ENCODE measurements at places on chromosomes 1 and 21.

- no peak for DNase-seq
Observed at GRCh38 chr1:26915204-26915842, 1.5 kb upstream of the NR0B2 start.

- DNase-seq, result peak; percentile 48
Observed at GRCh38 chr1:27992276-27992675, 32.5 kb downstream of the XKR8 start.

DNA sequence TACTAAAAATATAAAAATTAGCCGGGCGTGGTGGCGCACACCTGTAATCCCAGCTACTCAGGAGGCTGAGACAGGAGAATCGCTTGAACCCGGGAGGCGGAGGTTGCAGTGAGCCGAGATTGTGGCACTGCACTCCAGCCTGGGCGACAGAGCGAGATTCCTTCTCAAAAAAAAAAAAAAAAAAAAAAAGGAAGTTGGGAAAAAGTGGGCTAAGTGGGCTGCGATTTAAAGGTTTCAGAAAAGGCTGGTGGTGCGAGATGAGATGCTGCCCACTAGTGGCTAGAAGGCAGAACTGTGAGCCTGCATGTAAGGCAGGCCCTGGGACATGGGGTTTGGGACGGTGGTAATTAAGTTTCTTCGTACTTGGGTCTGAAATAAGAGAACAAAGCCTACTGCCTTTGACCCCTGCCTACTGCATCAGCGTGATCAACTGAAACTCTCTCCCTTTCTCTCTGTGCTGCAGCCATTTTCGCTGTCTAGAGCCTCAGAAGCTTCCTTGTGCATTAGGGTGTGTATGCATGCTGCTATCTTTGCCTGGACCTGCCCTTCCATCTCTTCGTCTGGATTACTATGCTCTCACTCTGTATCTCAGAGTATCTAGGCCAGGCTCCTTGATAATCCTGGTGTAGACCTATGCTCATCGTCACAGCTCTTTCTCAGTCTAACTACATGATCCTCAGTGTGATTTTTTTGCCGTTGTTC is 12.4 kb downstream of the FMOD start:
- DNase-seq, result peak; percentile 39

GRCh38 chr1:172821609-172822274 is 162.8 kb downstream of the FASLG start:
- DNase-seq, result no peak

- DNase-seq, result no peak
Observed at GRCh38 chr1:157158967-157159366, 20.8 kb upstream of the ETV3 start.

DNA sequence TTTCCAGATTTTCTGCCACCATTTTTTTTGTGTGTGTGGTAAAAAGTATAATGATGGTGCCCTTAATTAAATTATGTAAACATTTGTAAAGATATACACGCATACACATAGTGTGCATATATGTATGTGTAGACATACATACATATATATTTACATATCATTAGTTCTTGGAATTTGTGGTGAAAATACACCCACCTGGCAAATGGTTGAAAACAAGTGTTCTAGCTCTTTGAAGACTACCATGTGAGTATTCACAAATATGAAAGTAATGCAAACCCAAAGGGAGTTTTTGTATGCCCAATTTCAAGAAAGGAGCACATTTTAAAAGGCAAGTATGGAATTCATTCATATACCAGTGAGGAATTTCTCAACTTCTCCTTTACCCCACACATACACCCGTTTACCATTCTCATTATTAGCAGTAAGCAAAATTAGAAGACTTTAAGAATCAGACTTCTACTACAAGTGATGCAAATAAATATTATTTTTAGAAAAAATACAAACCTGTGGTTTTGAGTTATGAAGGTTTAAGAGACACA is 8.0 kb downstream of the RABGAP1L start:
- DNase-seq, result no peak

- peak; percentile 8 for DNase-seq
Observed at GRCh38 chr1:93712741-93713140, 31.1 kb upstream of the BCAR3 start.

DNA sequence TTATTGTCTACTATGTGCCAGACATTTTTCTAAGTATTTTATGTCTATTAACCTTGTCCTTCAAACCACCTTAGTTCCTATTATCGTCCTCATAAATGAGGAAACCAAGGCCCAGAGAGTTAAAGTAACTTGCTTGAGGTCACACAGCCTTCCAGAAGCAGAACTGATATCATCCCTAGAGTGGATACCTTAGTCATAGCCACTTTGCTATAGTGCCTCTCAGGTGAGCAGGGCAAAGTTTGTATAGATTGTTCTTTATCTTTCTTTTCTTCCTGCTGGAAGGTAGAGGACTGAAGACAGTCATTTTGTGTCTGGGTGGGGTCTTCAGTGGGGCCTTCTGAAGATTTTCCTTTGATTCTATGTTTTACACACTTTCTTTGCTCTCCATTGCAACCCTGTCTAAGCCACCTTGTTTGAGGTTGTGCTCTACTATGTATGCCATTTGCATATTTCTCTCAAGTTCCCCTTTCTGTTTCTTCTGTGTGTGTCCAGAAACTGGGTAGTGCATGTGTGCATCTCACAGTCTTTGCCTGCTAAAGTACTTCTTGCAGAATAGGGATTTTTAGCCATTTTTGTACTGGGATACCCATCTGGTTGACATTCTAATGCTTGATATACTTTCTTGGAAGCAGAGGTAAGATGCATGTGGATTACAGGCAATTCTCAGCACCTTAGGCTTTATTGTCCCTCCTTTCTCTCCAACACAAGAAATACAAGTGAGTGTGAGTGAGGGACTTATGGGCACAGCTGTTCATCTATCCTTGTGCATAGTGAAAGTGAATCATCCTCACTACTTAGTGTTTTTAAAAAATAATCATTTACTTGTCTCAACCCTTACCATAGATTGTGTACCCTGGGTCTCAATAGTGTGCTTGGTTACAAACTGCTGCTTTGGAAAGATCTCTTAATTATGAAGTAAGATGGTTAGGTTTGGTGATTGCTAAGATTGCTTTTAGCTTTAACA is 207.6 kb upstream of the HMCN1 start:
- no peak for DNase-seq

DNA sequence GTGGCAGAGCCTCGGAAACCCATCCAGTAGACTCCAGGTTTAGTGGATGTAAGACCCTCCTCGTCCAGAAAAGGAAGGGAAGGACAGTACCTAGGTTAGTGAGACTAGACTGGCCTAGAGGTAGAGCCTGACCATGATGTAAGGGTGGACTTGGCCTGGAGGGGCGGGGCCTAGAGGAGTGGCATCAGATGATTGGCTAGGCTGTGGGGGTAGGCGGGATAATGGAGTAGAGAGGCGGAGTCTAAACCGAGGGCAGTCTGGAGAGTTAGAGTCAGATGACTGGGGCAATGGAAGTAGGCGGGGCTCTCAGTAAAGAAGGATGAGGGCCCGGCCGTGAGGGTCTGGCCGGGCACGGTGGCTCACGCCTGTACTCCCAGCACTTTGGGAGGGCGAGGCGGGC is 70.1 kb downstream of the EPHB2 start:
- no peak for DNase-seq

- DNase-seq, result no peak
Observed at GRCh38 chr1:204320382-204320804, 39.3 kb downstream of the PLEKHA6 start.

- no peak for DNase-seq
Observed at GRCh38 chr1:105072850-105073249, 1323.2 kb downstream of the AMY1C start.

DNA sequence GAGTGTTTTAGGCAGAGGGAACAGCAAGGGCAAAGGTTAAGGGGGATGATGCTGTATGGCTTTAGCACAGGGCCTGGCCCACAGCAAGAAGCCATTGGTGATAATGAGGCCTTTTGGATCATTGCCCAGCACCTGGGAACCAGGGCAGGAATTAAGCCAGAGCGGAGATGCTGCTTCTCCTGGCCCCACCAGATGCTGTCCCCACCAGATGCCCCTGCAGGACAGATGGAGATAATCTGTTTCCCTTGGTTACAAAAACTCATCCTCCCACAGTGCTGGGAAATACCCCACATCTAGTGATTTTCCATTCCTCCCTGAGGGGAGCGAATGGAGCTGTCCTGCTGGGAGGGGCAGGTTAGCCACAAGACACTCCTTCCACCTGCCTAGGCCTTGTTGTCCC is 18.8 kb downstream of the OPRD1 start:
- no peak for DNase-seq

DNA sequence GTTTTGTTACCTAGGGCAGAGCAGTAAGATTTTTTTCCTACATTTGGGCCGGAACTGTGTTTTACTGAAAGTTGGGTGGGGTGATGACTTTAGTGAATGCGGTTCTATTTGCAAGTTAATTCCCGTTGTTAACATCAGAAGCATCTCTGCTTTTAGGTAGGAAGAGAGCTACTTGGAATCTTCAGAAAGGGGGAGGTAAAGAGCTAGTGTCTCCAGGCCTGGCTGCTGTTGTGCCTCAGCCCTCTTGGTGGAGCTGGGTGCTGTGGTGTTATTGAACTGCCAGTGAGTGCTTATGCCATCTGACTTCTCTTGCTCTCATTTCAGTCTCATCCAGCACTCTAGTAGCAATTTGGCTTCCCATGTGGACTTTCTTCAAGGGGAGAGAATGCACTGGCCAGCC is 3.4 kb downstream of the KDM4A start:
- DNase-seq, result peak; percentile 19
